ENCODE measurements at places on chromosomes 5 and 9.

- no peak overlapping the region for H3K27ac ChIP-seq
- H3K4me1 ChIP-seq = no peaks in the 10 kb centered on the region
- no peak overlapping the region for H3K4me3 ChIP-seq
- H3K36me3 ChIP-seq = no peaks in the 10 kb centered on the region
Observed at GRCh38 chr9:88017096-88017495, 42.8 kb upstream of the CDK20 start.

DNA sequence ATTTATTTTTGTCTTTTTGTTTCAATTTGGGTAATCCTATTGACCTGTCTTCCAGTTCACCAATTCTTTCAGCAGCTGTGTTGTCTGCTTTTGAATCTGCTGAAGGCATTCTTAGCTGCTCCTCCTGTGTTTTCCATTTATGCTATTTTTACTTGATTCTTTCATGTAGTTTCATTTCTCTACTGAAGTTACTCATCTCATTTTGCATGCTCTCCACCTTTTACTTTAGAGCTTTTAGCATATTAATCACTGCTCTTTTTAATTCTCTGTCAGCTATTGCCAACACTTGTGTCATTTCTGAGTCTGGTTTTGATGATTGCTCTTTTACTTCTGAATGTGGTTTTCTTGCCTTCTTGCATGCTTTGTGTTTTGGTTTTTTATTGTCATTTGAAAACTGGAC, 496.0 kb upstream of the CLINT1 start:
- H3K27ac ChIP-seq = no peak overlapping the region
- H3K27me3 ChIP-seq = no peaks in the 10 kb centered on the region
- no peaks in the 10 kb centered on the region for H3K4me1 ChIP-seq
- H3K36me3 ChIP-seq = no peaks in the 10 kb centered on the region
- no peak overlapping the region for H3K4me3 ChIP-seq

- H3K27me3 ChIP-seq = no peaks in the 10 kb centered on the region
- H3K27ac ChIP-seq = no peak overlapping the region
- H3K4me1 ChIP-seq = no peaks in the 10 kb centered on the region
Observed at GRCh38 chr5:10712574-10713366, 48.3 kb downstream of the DAP start.

DNA sequence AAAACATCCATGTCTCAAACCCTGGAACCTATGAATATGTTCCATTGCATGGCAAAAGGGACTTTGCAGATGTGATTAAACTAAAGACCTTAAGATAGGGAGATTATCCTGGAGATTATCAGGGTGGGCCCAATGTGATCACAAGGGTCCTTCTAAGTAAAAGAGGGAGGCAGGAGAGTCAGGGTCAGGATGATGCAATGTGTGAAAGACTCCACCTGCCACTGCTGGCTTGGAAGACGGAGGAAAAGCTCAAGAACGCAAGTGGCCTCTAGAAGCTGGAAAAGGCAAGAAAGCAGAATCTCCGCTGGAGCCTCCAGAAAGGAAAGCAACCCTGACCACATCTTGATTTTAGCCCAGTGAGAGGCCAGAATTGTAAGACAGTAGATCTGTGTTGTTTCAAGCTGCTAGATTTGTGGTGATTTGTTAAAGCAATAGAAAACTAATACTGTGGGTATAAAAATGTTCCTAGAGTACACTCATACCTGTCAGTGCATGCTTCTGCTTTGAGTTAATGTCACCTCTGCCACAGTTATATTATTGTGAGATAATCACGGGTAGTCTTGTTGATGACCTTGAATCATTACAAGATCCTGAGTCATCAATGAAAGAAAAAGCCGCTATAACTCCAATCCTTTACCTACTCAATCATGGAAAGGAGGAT, 93.5 kb upstream of the TNPO1 start:
- H3K36me3 ChIP-seq = no peaks in the 10 kb centered on the region
- no peak for DNase-seq
- H3K27ac ChIP-seq = no peak overlapping the region
- no peaks in the 10 kb centered on the region for H3K4me1 ChIP-seq
- peaks cover 4% of the 10 kb centered on the region for H3K27me3 ChIP-seq

GRCh38 chr9:128720841-128721486, 3.0 kb downstream of the ZDHHC12 start:
- H3K36me3 ChIP-seq = peaks cover 20% of the 10 kb centered on the region
- DNase-seq = no peak
- peaks cover 33% of the 10 kb centered on the region for H3K4me1 ChIP-seq
- no peak overlapping the region for H3K27ac ChIP-seq

All from suprapubic skin (tissue), 4 donors.